ENCODE measurements at places on chromosomes 1 and 21. TPM values are rescaled to one million over a fixed set of nuclear protein-coding genes. Genes with fewer than 3 reads are reported as not detected.

The CLDN8 gene
- not detected for total RNA-seq

The MYCBP gene
- 18.6 TPM for total RNA-seq

The RNF19B gene
- total RNA-seq = 18.5 TPM

The RBP7 gene
- 5.6 TPM for total RNA-seq

The CIART gene
- 2.2 TPM for total RNA-seq

The KTI12 gene
- total RNA-seq = 18.1 TPM

The ATP6V1G3 gene
- not detected for total RNA-seq

The PPFIA4 gene
- 0.43 TPM for total RNA-seq

The SLC1A7 gene
- total RNA-seq = not detected

The FOXJ3 gene
- 20.3 TPM for total RNA-seq

The FUBP1 gene
- total RNA-seq = 108 TPM

The POU2F1 gene
- total RNA-seq = 3.4 TPM

The CD1D gene
- 0.08 TPM for total RNA-seq

The DCST1 gene
- total RNA-seq = not detected

The SLC5A9 gene
- total RNA-seq = 0.03 TPM

The ENAH gene
- 59.0 TPM for total RNA-seq

The SPATA45 gene
- not detected for total RNA-seq

The MARK1 gene
- total RNA-seq = 0.32 TPM

The ADGRB2 gene
- 4.9 TPM for total RNA-seq

The EPS15 gene
- 12.4 TPM for total RNA-seq

The TP73 gene
- total RNA-seq = 0.61 TPM

The CFHR4 gene
- total RNA-seq = not detected

The NDUFS5 gene
- 462 TPM for total RNA-seq

The FMOD gene
- total RNA-seq = not detected

The KCNJ9 gene
- total RNA-seq = not detected

The SNIP1 gene
- total RNA-seq = 14.8 TPM

The KCNJ6 gene
- total RNA-seq = 4.3 TPM

The LCE3B gene
- total RNA-seq = not detected

The GLUL gene
- total RNA-seq = 28.3 TPM

The IKBKE gene
- 6.7 TPM for total RNA-seq

The CNKSR1 gene
- total RNA-seq = 0.31 TPM

The ERG gene
- total RNA-seq = not detected

The ADIPOR1 gene
- 64.7 TPM for total RNA-seq

The HFM1 gene
- 0.07 TPM for total RNA-seq

The GPX7 gene
- total RNA-seq = not detected

The PCSK9 gene
- 3.1 TPM for total RNA-seq

Measured in A549 treated with Hydrocortisone at 1 μM for 4 hours (cell line).